Cardiac muscle cell (in vitro differentiated cells and primary cell): ENCODE measurements at places on chromosomes 2 and 18. TPM values are rescaled to one million over a fixed set of nuclear protein-coding genes. Genes with fewer than 3 reads are reported as not detected.

Gene CAVIN2
- 0.74 and 1.1 TPM in 2 replicates for total RNA-seq

Gene ERICH2
- 1.0 and 1.5 TPM in 2 replicates for total RNA-seq

Gene TMEM247
- total RNA-seq = not detected in 2 replicates

Gene CRYGD
- total RNA-seq = not detected in 2 replicates

Gene LRP1B
- 2.4 and 2.5 TPM in 2 replicates for total RNA-seq

Gene FAP
- not detected in 2 replicates for total RNA-seq

Gene SIGLEC15
- 4.2 TPM in 1 of 2 replicates, not detected in the other for total RNA-seq

Gene DCDC2C
- total RNA-seq = not detected in 2 replicates
